Epithelial cell of prostate (primary cell): ENCODE measurements at places on chromosomes 2 and 18.

DNA sequence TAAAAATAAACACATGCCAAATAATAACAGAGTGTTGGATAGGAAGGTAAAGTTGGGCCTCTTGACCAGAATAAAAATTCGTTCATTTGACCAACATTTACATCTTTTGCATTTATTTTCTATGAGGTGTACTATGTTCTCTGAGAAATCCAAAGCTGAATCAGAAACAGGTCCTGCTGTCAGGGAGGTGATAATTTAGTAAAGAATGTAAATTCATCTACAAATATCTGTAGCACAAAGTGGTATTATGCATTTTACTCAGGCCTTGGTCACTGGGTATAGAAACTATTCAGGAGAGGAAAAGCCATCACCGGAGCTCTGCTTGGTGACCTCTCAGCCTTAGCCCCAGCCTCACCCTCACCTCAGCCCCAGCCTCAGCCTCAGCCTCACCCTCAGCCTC lies 208.9 kb downstream of the SPP2 start:
- DNase-seq, result no peak

DNA sequence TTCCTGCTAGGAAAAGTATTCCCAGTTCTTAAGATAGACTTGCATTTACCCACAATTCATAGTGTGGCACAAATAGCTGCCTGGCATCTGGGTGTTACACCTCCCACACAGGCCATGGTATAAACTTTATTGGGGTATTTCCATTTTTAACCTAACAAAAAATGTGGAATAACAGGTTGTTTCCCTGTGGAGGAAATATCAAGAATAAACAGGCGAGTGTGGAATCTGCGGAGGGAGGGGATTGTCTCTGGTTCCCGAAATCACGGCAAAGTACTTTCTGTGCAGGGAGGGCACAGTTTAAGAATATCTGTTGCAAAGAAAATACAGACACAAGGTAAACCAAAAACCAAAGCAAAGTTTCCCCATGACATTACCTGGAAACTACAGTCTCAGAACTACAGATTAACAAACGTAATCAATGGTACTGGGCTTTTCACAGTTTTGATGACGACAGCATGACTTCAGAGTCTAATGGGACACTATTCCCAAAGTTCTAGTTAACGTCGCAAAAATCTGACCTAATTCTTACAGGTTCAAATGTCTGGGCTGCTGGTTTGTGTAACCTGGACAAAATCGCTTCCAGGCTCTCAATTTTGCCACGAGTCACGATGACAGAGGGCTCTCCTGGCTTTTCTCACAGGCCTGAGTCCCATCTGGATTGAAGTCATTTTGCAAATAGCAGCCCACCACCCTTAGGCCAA lies 1.4 kb downstream of the STARD7 start:
- DNase-seq, result no peak

GRCh38 chr2:176321916-176322315 lies 52.7 kb downstream of the MTX2 start:
- DNase-seq, result no peak

GRCh38 chr2:11480859-11481258 lies 14.9 kb upstream of the E2F6 start:
- DNase-seq, result no peak

GRCh38 chr18:13915995-13916431 lies 677 bp upstream of the MC2R start:
- DNase-seq, result no peak

DNA sequence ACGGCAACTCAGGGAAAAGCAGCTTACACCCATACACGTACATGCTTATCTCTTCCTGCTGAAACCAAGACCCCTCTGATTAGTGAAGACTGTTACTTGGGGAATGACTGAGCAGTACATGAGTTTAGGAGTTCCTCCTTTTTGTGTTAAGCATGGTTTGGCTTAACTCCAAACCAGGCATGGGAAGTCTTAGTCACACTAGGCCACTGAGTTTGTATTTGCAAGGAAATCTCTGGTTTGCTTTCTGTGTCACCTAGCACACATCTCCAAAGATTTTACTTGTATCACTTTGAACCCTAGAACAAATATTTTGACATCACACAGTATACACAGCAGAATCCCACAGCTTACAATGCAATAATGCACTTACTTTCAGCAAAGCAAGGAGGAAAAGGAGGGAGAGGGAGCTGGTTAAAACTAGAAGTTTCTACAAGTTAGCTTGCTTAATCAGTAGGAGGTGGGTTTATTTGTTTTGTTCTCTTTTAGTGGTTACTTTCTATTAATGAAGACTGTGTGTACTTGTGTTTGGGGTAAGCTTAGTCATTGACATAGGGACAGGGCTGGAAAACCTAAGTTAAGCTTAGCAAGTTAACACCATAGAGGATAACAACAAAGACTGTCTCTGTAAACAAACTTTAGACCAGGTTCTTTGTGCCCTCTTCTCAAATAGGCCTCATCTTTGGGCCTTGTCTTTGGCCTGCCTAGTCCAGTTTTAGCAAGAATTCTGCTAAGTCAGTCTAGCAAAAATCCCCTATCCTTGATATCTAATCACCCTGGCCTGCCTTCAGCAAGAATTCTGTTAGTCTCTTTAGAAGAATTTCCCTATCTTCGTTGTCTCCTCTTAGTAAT lies 219.4 kb downstream of the MREG start:
- DNase-seq, result peak; percentile 85

DNA sequence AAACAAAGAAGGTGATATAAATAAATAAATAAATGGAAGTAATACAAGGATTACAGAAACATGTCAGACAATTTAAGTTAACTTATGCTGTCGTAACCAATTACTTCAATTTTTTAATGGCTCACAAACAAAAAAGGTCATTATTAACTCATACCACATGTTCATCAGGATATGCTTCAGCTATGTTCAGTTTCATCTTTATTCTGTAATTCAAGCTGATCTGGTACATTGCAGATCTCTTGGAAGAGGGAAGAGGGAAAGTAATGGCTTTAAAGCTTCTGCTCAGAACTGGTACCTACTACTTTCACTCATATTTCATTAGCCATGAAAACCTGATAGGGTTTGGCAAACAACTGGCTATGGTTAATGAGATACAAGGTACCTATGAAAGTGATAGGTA lies 67.6 kb upstream of the ERBB4 start:
- DNase-seq, result no peak

DNA sequence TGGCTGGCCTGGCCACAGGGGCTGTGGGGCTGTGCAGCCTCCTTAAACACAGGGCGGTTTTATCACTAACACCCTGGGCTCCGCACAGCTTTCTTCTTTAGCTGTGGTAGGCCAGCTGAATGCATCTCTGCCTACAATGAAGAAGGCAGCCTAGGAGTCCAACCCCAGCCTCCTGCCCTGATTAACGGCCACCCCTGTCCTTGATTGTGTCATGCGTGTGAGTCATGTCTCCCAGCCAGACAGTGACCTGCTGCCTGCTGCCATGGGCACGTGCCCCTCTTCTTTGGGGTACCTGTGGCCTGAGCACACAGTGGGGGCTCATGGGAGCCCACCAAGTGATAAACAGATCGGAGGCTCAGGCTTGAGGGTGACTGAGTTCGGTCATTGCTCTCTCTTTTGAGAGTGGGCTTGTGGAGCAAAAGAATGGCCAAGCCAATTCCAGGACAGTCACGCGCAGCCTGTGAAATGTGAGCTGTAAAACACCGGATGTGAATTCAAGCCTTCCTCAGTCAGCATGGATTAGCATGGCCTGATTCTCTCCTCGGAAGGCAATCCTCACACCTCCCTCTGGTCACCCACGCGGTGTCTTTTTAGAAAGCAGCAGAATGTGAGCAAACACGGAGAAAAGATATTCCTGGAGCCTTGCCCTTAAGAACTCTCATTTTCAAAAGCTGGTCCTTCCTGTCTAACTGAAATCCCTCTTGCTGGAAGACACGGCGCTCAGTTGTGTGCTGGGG lies 144.1 kb downstream of the CELF4 start:
- DNase-seq, result no peak

- no peak for DNase-seq
These were observed 569.4 kb upstream of the SALL3 start for GRCh38 chr18:78410094-78410786.

GRCh38 chr2:47022186-47022765 lies 106.7 kb upstream of the MCFD2 start:
- no peak for DNase-seq

- DNase-seq, result no peak
These were observed 297.3 kb downstream of the TNS1 start for GRCh38 chr2:217705461-217705860.

DNA sequence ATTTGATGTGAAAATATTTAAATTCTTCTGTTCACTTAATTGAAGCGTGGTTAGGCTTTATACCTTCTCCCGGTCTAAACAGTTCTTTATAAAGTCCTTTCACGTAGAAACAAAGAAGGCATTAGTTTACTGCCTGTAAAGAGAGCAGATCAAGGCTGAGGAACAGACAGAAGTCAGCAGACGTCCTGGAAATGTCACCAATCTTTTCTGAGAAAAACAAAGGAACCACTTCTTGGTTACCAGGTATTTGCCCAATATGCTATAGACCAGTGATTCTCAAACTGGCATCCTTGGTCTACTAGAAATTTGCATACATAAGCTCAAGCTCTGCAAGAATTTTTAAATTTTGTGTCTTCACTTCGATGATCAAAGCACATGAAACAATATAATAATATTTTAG lies 89.2 kb upstream of the STK17B start:
- no peak for DNase-seq

GRCh38 chr2:200376513-200377354 lies 70.2 kb downstream of the SPATS2L start:
- DNase-seq, result no peak

- DNase-seq, result no peak
These were observed 17.3 kb downstream of the NEDD4L start for GRCh38 chr18:58061349-58061748.

DNA sequence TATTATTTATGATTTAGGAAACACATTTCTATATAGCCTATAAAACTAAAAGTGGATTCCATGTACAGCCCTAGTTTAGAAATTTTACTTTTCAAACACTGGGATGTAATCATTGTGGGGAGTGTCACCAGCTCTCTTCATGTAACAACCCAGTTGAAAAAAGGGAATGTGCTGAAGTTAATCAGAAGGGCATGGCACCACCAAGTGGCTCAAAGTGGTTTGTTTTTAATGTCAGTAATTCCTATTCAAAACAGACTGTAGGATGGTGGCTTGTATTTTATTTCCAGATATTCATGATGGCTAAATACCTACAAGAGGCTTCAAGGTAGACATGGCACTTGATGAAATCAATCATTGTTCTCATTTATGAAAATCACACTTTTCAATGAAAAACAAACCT lies 58.1 kb upstream of the TMEM182 start:
- DNase-seq, result no peak

- no peak for DNase-seq
These were observed 56.5 kb downstream of the EMX1 start for GRCh38 chr2:72973566-72974435.

DNA sequence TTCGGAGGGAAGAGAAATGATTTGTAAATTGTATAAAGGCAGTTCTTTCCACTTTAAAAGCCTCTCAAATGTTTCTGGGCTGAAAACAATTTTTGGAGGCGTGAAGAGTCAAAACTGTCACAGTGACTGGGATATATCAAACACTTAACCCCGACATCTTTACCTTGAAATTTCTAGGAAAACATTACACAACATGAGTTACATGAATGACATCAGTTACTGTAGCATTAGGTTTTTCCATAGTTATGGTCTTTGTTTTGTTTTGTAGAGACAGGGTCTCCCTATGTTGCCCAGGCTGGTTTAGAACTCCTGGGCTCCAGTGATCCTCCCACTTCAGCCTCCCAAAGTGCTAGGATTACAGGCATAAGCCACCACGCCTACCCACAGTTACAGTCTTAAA lies 25.7 kb downstream of the MSH6 start:
- no peak for DNase-seq

GRCh38 chr2:148993351-148993750 lies 45.1 kb upstream of the LYPD6B start:
- DNase-seq, result no peak

DNA sequence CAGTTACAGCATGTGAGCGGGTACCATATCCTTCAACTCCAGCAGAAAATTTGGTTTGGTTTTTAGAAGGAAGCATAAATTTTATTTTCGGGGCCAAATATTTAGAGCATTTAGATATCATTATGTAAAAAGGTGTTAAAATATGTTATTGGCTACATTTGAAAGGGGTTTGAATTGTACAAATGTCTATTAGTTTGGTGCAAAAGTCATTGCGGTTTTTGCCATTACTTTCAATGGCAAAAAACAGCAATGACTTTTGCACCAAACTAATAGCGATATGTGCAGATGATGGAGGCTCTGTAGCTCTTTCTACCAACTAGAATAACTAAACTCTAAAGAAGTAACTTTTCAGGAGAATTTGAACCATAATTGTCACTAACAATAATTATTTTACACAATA lies 1666.2 kb upstream of the SLC39A10 start:
- no peak for DNase-seq

DNA sequence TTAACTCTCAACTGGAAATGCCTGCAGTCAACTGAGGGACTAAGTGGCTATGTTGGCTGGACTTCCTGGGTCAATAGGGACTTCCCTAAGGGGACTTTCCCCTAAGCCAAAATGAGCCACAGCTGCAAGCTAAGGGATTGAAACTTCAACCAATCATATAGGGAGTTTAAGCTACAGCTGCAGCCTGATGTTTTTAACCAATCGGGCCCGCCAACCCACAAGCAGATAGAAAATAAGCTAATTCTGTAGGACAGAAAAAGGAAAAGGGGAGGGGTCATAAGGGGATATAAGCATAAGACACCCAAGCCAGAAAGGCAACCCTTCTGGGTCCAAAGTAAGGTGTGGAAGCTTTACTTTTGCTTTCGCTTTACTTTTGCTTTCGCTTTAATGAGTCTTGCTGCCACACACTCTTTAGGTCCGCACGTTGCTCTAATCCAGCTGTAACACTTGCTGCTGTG lies 927.5 kb downstream of the ERBB4 start:
- no peak for DNase-seq

- DNase-seq, result no peak
These were observed 1.3 kb downstream of the TAF1B start for GRCh38 chr2:9844576-9844975.

GRCh38 chr18:57014772-57015413 lies 132.0 kb upstream of the BOD1L2 start:
- no peak for DNase-seq

GRCh38 chr2:219434718-219435525 lies at the start of gene SPEG:
TSS of gene SPEG (plus strand) at chr2:219434843. CDS start at chr2:219434978, 135 bp downstream.
- DNase-seq, result no peak

- no peak for DNase-seq
These were observed 19.7 kb upstream of the SCG2 start for GRCh38 chr2:223621901-223622300.

GRCh38 chr2:196987298-196987648 lies 60.8 kb upstream of the PGAP1 start:
- DNase-seq, result no peak

GRCh38 chr18:24055878-24056277 lies 41.3 kb downstream of the TTC39C start:
- no peak for DNase-seq

DNA sequence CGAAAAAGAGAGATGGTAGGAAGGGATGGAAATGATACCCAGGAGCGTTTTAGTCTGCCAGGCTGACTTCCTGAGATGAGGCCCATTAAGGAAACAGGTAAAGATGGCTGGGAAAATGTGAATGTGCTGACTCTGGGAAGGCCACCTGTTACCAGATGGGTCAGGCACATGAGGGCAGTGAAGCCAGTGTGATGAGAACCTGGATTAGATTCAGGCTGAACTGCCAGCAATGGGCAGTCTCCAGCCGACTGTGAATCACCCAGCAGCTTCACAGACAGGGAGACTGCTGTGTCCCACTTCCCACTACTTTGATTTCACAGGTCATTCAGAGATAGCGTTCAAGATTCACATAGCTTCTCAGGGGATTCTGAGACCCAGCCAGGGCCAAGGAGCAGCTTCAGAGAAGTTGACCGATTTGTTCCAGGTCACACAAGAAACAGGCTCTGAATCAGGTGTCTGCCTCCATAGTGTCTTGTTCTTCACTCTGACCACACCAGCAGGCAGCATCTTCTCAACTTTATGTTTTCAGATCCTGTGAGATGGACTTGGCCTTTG lies 26.4 kb downstream of the CAPN13 start:
- DNase-seq, result no peak
